Hepatic stellate cell (primary cell): ENCODE measurements at places on chromosomes 7 and 10.

GRCh38 chr10:2556883-2557282 is 510.5 kb upstream of the PFKP start:
- DNase-seq = no peak

DNA sequence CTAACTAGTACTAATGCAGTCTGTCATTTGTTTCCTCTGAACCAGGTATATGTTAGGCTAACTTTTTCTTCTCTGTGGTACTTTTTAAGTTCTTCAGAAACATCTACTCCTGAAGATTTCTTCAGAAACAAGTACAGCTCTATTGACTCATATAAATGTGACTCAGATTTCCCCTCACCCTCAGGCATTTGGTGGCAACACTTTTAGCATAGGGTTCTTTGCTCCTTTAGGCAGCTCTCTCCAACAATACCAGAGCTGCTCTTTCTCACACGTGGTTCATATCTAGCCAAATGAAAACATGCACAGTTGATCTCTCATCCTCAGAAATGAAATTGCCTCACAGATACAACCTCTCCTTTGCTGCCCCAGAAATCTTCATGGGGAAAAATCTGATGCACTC is 939.8 kb downstream of the SORCS1 start:
- no peak for DNase-seq

DNA sequence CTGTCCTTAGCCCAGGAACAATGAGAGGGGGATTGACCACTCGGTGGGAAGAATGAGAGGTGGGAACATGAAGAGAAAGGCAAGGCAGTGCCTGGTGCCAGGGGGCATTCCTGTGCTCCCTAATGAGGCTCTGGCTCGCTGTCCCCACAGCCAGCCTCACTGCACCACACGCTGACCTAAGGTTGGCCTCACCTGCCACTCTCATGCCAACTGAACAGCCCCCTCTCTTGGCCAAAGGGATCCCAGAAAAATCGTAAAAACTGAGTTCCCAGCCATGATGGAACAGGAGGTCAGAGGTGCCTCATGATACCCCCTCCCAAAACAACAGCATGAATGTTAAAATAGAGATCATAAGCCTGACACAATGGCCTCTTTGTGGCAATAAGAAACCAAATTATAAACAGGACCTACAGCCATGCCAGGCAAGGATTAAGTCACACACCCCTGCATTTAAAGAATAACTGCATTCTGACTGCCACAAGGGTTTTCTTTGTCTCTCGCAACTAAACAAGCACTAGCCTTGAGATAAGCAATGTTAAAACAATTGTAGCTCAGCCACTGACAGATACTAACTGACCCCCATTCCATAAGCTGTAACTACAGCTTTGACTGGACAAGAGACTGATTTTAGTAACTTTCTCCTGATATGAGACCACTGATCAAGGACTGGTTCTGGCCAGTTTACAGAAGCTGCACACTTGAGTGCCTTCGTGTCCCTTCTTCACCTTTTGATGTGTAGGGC is 149.2 kb downstream of the SH2D4B start:
- DNase-seq = no peak

- DNase-seq = no peak
These were observed 88.0 kb downstream of the FANK1 start for GRCh38 chr10:125984346-125984745.

GRCh38 chr10:102408728-102409603 is 9.6 kb downstream of the PSD start:
- DNase-seq = peak; percentile 47

GRCh38 chr10:120423431-120424197 is 33.4 kb upstream of the PLPP4 start:
- DNase-seq = no peak

DNA sequence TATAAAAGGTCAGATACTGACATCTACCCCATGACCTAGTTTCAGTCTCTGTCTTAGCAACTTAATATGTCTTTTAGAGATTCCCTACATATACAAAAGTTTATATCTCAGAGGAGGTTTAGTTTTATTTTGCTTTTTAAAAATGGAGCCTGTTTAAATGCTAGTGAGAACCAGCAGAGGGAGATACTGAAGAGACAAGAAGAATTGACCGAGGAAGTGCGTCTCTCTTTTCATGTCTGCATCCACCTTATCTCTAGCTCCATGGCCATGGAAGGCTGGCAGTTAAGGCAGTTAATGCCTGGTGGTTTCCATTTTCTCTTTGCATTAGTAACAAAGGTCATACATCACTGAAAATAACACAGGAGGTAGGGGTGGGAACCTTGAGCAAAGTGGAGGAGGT is 10.7 kb downstream of the SUV39H2 start:
- DNase-seq = peak; percentile 32

DNA sequence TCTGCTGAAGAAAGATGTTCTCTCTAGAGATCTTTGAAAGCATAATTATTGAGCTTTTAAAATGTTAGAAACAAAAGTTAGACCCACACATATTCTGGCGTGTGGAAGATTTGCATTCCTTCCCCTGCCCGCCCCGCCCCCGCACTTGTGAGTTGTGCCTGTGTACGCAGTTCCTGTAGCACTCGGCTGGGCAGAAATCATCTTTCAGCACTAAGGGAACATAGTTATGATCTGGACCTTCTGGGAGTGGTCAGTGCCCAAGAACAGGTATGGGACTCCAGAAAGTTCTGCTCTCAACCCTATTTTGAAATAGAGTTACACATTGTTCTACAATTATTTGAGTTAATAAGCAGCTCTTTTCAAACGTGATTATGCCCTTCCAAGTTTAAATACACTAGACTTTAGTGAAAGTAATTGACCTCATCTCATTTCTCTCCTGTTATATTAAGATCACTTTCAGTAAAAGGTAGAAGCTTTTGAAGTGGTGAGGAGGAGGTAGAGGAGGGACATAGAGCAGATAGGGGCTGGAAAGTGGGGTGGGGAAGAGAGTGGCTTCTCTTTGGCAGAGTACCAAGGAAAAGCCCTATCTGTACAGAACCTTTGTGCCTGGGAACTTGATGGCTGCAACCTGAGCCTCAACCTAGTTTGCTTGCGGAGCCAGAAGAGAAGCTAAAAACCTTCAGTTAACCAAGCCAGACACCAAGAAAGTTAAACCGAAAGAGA is 5.7 kb downstream of the BLVRA start:
- peak; percentile 43 for DNase-seq

DNA sequence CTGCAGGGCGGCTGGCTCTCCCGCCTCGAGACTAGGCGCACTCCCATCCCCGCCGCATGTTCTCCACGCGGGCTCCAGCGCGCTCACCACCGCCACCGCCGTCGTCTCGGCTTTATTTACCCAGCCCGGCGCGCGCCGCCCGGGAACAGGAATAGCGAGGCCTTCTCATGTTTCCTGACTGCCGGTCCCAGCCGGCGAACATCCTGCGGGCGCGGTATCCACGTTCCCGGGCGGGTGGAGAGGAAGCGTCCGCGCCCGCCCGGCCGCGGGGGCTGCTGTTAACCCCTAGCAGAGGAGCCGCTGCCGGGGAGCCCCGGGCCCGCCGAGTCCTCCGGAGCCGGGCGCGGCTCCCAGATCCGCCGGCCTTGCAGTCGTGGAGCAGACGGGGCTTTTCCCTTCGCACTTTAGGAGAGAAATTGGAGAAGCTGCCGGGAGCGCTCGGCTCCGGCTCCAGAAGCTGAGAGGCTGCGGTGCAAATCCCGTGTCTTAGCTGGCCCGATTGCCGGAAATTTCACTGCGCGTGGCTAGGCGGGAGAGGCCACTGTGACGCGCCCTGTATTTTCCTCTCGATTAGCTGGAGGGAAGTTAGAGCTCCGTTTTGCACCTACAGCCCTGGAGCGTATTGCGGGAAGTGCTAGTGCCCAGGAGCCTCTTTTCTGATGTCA is at the start of gene MKX:
TSS of gene MKX (minus strand) at position 88 of the 665 bp plus-strand sequence. CDS start 2,404 bp downstream, outside the sequence.
- DNase-seq = no peak

GRCh38 chr10:72087969-72088888 is at the start of gene SPOCK2:
SPOCK2 (minus strand) TSS chr10:72088551; CDS start chr10:72088328, 223 bp downstream.
- peak; percentile 35 for DNase-seq

DNA sequence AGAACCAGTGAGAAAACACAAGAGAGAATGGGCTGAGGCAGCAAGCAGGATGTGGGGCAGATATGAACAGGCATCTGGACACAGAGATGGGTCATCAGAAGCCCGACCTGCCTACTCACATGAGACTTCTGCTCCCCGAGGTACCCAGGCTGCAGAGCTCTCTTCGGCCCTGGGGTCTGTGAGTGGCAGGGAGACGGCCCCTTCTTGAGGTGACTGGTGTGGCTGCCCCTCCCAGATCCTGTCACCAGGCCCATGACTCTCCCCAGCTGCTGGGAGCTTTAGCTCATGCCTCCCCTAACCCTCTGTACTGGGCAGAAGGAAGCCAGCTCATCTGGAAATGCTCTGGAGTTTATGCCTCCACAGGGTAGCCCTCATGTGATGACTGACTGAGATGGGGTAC is 157.6 kb upstream of the PCBD1 start:
- DNase-seq = no peak

- DNase-seq = no peak
These were observed 418.1 kb downstream of the GFRA1 start for GRCh38 chr10:115854740-115855435.

DNA sequence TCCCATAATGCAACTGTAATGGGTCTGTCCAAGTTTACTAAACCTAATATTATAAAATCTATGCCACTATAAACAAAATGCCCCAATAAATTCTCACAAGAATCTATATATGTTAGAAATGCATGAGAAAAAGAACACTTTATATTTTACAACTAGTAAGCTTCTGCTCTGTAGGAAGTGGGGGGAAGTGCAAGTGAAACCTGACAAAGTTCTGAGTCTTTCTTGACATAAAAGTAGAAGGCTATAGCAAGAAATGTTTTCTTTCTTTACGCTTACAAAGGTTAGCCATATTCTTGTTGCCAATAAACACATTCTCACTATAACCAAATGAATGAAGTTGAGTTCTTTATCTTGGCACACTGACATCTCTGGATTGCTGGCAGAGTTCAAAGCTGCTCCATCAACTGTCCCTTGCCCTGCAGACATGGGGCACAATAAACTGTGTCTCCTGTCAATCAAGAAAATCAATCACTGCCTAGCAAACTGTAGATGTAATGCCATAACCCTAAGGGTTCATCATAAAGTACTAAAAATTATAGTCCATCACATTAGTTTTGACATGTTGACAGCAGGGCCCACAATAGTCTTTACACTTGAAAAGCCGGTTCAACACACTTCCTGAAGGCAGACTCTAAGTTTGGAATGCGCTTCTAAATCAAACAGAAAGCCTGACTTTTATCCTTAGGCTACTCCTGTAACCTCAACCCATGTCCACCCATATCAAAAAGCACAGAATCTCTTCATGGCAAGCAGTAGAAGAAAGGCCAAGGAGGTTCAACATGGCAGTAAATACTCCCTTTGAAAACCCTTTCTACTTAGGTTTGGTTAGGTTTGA is 58.6 kb downstream of the TPK1 start:
- no peak for DNase-seq

GRCh38 chr7:41886901-41887311 is 184.0 kb upstream of the INHBA start:
- DNase-seq = peak; percentile 72

GRCh38 chr7:93040355-93040754 is 77.4 kb downstream of the SAMD9 start:
- DNase-seq = no peak

DNA sequence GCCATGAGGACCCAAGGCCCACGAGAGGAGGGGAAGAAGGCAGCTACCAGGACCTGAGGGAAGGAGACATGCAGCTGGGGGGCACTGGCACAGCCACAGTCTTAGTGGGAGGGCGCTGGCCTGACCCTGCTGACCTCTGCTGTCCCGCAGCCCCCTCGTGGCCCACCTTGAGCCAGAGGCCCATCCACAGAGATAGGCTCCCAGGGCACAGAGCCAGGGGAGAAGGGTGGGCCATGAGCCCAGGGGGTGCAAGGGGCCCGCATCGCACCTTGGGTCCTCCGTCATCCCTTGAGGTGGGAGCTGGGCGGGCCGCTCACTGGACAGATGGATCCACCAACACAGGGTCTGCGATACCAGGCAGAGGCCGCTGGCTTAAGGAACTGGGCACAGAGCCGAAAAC is 387.7 kb upstream of the PFKP start:
- DNase-seq = no peak

DNA sequence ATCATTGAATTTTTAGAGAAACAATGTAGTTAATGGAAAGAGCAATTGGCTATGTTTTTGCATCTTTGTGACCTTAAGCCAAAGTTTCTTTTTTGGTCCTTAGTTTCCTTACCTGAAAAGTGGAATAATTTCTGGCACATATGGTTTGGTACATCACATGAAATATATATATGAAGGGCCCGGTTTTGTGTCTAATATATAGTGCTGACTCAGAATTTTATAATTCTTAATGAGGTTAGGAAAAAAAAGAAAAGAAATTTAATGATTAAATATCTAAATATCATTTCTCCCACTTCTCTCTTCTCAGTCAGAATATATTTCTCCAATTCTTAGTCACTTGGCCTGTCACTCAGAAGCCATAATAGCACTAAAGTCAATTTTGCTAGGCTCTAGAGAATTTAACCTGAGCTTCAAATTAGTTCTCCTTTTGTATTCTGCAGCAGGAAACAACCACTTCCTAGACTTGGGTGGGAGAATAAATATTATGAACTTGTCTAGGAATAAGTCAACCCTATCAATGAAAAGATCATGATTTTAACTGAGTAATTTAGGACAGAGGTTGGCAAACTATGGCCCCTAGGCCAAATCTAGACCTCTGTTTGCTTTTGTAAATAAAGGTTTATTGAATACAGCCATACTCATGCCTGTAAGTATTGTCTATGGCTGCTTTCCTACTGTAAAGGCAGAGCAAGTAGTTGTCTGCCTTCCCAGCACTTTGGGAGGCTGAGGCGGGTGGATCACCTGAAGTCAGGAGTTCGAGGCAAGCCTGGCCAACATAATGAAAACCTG is 34.6 kb downstream of the PPP1R9A start:
- no peak for DNase-seq

GRCh38 chr7:49772916-49773217 is 571 bp upstream of the VWC2 start:
- DNase-seq = no peak

DNA sequence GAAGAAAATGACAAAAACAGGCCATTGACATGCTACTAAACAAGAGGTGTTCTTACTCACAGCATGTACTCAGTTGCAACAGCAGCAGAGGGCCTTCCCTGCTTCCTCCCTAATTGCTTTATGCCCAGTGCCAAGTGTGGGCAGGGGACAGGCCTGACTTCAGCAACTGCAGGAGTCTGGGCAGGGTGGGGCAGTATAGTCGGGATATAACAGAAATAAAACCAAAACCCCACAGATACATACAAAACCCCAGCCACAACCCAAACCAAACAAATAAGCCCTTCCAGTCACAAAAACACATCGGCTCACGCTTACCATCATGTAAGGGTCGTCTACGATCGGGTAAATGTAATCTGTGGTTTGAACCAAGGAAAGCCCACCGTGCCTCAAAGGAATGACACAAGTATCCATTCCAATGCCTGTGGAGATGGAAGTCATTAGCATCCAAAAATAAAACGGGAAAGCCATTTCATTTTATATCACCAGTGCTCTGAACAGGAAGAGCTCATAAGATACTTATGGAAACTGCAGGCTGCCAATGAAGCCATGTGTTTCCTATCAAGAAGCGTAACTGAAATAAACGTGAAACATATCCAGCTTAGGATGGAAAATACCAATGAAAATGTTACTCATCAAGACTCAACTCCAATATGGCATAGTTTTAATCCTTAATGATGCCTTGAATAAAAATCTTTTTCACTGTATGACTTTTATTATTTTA is 9.5 kb downstream of the SEPHS1 start:
- peak; percentile 23 for DNase-seq
